ENCODE measurements at places on chromosomes 7 and 10. TPM values are rescaled to one million over a fixed set of nuclear protein-coding genes. Genes with fewer than 3 reads are reported as not detected.
A peak's percentile ranks its signal among the peaks of the same experiment; 100 is the strongest.

The EGFR gene
- total RNA-seq, result 20.3 TPM

The ADCY1 gene
- 3.9 TPM for total RNA-seq

The PVRIG gene
- not detected for total RNA-seq

The ADRB1 gene
- total RNA-seq, result not detected

The CHST12 gene
- 6.2 TPM for total RNA-seq

The MACC1 gene
- not detected for total RNA-seq

The TMEM213 gene
- total RNA-seq, result not detected

The FRAT1 gene
- total RNA-seq, result 5.9 TPM

The CCL24 gene
- total RNA-seq, result not detected

The LIPF gene
- total RNA-seq, result not detected

The IPMK gene
- total RNA-seq, result 3.6 TPM

DNA sequence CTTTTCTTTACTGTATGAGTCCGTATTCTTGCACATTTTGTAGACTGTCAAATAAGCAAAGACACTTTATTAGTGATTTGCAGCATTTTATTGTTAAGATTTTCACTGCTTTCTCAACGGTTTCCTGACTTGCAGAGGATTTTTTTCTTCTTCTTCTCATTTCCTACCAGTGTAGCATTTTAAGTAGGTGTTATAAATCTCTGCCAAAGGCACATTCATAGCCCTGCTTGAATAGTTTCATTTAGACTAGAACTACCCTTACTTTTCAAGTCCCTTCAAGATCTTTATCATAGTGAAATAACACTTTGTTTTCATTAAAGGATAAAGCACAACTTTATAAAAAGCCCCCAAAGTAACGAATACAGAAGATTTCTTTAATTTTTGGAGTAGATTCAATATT, 271.4 kb downstream of the TSPAN12 start:
- no peak for DNase-seq

DNA sequence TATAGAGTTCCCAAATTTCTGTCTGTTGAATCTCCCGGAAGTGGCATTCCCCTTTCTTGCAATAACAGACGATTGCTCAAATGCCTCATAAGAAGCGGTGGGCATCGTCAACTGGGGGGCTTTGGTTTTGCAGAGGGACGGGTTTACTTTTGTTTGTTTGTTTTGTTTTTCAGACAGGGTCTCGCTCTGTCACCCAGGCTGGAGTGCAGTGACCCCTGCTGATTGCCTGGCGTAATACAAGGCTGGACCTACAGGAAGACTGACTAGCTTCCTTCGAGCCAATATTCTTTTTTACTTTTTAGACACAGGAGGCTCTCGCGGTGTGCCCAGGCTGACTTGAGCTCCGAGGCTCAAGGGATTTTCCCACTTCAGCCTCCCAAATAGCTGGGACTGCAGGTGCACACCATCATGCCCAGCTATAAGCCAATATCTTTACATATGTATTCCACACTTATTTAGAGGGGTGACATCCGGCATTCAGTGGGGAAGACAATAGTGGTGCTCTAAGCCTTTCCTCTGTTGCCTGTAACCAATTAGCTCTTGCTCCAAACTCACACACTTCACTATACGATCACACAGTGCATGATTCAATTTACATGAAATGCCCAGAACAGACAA, 58.1 kb downstream of the FHIP2A start:
- peak; percentile 42 for DNase-seq

DNA sequence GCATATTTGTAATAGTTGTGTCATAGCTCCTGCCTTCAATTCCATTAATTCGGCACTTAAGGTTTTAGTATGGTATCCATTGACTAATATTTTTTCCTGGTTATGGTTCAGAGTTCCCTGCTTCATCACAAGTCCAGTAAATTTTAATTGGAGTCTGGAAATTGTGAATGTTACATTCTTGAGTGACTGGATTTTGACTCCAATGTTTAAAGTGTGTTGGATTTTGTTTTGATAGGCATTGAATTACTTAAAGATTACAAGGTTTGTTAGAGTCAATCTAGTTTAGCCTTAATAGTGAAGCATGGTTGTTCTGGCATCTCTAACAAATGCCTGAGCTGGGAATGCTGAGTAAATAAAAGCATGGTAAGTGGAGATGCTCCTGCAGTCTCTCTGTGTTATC, 326.6 kb upstream of the IGFBP3 start:
- DNase-seq, result no peak

DNA sequence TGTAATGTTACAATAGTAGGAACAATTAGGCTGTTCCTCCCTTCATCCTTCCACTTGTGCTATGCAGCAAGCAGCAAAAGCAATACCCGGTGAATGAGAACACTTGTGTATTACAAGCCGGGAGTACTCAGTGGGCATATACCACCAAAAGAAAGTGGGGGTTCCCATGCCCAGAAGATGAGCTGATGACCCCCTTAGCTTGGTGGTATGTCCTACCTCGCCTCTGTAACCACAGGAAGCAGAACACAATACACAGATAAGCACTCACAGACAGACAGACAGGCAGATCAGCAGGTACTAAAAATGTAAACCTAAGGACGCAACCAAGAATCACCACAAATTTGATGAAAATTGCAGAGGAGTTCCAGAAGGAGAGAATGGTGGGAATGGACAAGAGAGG, 15.5 kb upstream of the KIF20B start:
- no peak for DNase-seq

DNA sequence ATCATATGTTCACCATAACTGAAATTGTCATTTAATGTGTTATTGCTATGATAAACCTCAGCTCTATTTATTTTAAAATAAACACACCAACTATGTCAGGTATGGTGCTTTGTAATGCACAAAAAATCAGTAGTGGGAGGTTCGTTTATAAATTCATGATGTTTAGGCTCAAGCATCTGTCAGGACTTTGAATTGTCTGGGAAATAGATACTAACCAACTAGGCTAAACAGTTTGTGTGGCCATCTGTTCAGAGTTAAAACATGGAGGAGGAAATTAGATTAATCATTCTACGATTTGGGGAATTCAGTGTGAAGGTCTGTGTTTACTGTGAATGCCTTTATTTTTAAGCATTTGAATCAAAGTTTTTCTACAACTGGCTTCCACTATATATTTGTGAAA, 212.6 kb upstream of the FZD8 start:
- DNase-seq, result no peak

GRCh38 chr7:36289833-36290661, 99.6 kb upstream of the ANLN start:
- DNase-seq, result no peak

DNA sequence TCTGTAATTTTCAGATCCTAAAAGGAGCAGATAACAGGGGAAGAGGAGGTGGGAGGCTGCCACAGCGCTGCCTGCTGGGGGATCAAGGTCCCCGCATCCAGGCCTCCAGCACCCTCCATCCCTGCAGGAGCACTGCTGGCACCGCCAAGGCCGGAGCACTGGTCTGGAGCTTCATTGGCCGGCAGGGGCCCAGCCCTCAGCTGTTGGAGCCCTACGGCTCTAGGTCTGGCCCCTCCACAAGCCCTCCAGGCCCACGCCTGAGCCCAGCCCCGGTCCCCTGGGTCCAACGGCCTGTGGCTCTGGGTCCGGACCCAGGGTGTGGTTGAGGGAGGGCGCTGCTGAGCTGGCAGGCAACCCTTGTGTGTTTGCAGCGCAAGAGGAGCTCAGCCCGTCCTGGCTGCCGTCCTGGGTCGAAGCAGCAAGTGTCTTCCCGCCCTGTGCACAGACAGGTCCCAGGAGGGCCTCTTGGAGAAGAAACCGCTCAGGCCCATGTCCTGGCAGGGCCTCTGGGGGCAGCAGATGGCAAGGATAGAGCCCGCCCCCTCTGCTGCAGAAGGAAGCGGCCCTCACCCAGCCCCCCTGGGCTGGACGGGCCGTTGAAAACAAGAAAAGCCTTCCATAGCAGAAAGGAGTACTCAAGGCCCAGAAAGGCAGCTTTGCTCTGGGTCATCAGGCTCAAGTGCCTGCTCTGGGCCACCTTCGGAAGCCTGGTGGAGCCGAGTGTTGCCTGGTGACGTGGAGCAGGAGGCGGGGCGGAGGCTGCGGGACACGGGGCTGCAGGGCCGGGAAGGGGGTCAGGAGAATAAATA, 54.3 kb upstream of the TNRC18 start:
- no peak for DNase-seq

- DNase-seq, result peak; percentile 45
These were observed 13.1 kb downstream of the IFT22 start for GRCh38 chr7:101308245-101309085.

DNA sequence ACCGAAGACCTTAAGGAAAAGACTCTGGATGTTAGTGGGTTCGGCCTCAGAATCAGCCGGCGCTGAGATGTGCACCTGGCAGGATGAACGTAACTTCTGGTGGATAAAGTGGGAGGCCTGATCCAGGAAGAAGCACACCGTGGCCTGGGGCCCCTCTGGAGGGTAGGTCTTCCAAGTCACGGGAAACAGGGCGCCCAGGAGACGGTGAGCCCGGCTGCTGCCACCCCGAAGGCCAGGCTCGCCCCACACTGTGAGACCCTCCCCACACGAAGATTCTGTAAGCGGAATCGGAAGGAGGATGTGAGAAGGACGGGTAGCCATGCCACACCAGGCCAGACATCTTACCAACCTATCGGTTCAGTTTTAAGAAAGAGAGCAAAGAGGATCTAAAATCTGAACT, 279.0 kb downstream of the DNAJB6 start:
- no peak for DNase-seq

DNA sequence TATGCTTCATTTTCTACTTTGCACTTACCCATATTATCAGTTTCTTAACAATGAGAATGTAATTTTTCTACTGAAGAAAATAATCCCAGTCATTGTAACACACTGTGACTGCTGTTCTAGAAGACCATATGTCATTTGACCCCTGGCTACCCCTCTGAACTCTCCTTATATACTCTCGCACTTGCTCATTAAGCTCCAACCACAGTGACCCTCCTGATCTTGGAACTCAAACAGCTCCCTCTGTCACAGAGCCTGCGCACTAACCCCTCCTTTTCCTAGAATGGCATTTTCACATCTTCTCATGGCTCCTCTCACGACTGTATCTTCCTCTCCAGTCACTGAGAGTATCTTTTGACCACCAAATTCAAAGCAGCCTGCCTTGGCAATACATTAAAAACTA, 169.7 kb downstream of the CACNA2D1 start:
- DNase-seq, result no peak

GRCh38 chr10:113244750-113245149, 294.7 kb downstream of the TCF7L2 start:
- DNase-seq, result no peak

DNA sequence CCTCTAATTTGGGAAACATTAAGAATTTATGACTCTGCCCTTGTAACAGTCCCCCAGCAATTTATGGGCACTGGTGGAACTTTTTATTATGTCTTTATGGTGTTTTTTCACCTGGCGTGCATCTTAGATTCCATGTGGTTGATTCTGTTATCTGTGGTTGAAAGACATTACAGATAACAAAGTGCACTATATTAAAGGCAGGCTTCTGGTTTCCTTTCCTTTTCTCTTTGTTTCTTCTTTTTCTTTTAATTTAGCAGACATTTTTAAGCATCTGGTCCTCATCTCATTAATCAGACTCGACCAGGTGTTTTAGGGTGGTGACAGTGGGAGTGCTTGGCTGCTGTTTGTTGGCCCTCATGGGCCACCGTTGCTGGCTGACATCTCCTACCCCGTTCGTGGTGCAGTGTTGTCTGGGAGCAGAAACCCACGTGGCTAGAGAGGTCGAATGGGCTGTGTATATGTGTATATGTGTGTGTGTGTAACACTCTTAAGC, 77.4 kb downstream of the LRMDA start:
- no peak for DNase-seq

- no peak for DNase-seq
These were observed 644 bp upstream of the ABI1 start for GRCh38 chr10:26861205-26861998.

- no peak for DNase-seq
These were observed 71.3 kb upstream of the TES start for GRCh38 chr7:116139007-116139406.

- peak; percentile 73 for DNase-seq
These were observed 8.7 kb upstream of the BAMBI start for GRCh38 chr10:28668363-28669226.

DNA sequence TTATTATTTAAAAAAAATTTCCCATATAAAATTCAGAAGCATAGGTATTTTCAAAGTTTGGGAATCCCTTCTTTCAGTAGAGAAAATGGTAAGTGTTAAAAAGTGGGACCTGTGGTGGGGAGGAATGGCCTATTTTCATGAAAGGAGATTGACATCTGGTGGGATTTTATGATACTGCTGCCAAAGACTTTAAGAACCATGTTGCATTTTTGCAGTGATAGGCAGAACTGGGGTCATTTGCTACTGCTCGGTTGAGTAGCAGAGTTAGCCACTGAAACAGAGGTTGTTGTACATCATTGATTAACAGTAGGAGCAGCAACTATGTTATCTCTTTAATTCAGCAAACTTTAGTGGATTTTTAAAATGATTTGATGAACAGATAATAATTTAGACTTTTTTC, 4.4 kb downstream of the BICC1 start:
- DNase-seq, result no peak

- DNase-seq, result no peak
These were observed 87.1 kb downstream of the POLR1F start for GRCh38 chr7:19621740-19622139.

GRCh38 chr10:22851865-22852239, 76.0 kb upstream of the ARMC3 start:
- no peak for DNase-seq

GRCh38 chr10:127310923-127311322, 114.5 kb upstream of the INSYN2A start:
- DNase-seq, result no peak

- no peak for DNase-seq
These were observed 49.3 kb downstream of the FBXL13 start for GRCh38 chr7:103025341-103025740.

DNA sequence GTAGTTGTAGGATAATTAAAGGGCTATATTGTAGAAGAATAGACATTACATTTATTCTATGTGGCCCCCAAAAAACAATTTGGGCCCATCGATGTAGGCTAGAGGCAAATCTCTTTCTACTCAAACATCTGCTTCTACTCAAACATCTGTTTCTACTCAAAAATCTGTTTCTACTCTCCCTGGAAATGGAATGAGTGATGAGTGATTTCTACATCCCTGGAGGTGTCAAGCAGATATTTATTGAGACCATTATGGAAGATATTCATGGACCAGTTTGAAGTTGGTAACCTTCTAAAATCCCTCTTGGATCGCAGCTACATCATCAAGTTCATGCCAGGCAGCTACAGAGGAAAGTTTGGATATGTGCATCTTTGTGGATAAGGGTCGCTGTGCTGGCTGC, 5.1 kb upstream of the PLPP4 start:
- DNase-seq, result no peak

GRCh38 chr7:27704422-27705199, 35.4 kb upstream of the TAX1BP1 start:
- DNase-seq, result no peak
